ENCODE measurements at places on chromosomes 11 and 22.

DNA sequence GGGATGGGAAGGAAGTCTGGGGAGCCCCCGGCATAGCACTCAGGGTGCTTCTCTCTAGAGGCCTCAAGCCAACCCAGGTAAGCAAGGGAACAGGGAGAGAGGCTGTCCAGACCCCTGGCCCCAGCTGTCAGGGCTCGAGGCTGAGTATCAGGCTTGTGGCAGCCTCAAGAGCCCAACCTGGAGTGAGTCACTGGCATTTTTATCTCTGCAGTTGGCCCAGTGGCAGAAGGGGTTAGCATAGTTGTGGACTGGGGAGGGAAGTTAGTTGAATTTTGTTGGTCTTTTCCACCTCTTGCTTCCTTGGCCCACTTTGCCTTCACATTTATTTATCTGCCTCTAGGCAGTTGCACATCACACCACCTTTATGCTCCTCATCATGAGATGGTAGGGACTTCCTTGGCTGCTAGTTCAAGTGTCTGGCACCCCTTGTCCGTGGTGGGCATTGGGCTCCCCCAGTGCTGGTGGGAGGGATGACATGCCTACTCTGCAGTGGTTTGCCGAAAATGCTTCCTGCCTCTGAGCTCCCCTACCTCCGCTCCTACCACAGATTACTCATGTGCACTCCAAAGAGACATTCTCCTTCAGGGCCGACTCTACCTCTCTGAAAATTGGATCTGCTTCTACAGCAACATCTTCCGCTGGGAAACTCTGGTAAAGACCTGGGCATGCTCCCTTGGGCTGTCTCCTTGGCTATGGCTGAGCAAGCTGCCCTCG lies 60.1 kb downstream of the SCN3B start:
- DNase-seq, result no peak

DNA sequence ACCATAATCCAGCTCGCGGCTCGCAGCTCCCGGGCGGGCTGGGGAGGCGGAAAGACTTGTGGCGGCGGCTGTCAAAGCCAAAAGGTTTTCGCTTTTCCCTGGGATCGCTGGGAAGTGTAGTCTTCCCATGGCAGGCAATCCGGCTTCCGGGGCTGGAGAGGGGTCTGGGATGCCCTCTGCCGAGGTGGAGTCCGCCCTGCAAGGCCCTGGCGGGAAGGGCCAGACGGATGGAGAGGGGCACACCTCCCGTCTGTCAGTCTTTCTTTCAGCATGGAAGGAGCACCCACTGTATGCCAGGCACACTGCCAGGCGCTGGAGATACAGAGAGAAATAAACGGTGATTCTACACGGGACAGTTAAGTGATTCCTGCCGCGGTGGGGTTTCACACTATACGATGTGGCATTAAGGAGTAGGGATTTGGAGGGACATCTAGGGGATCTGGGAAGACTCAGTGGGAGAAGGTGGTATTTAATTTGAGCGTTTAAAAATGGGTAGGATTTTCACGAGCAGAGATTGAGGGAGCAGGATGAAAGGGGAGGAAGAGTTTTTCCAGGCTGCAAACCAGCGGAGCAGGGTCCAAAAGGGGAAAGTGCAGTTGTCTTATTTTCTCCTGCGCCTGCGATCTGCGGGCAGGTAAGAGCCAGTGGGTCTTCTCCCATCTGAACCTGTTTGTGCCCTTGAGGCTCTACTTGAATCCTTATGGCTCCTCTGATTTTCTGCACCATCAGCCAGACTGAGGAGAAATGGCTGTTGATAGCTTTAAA lies at the start of gene BACE1:
Gene BACE1, minus strand, starts transcription at position 60 of the 765 bp plus-strand sequence. CDS start 461 bp downstream, outside the sequence.
- DNase-seq, result peak; percentile 86

GRCh38 chr11:122399375-122399774 lies 256.1 kb upstream of the UBASH3B start:
- DNase-seq, result no peak

DNA sequence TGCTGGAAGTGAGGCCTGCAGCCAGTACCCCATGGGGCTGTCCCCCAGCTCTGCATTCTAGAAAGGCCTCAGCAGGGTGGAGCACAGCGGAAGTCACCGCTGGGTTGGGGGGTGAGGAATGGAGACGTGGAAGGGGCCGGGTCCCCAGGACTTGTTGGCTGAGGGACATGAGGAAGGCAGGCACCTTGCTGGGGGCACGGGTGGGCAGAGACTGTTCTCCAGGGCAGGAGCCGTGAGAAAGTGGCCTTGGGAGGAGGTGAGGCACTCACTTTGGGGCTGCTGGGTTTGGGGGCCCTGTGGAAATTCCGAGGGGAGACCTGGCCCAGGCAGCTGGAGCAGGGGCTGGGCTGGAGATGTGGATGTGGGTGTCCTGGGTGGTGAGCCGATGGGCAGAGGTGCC lies 5.0 kb downstream of the TNNI2 start:
- no peak for DNase-seq

GRCh38 chr11:127226949-127227348 lies 226.4 kb upstream of the KIRREL3 start:
- DNase-seq, result no peak

- no peak for DNase-seq
Measured at GRCh38 chr11:1953489-1954266, 6.5 kb downstream of the MRPL23 start.

DNA sequence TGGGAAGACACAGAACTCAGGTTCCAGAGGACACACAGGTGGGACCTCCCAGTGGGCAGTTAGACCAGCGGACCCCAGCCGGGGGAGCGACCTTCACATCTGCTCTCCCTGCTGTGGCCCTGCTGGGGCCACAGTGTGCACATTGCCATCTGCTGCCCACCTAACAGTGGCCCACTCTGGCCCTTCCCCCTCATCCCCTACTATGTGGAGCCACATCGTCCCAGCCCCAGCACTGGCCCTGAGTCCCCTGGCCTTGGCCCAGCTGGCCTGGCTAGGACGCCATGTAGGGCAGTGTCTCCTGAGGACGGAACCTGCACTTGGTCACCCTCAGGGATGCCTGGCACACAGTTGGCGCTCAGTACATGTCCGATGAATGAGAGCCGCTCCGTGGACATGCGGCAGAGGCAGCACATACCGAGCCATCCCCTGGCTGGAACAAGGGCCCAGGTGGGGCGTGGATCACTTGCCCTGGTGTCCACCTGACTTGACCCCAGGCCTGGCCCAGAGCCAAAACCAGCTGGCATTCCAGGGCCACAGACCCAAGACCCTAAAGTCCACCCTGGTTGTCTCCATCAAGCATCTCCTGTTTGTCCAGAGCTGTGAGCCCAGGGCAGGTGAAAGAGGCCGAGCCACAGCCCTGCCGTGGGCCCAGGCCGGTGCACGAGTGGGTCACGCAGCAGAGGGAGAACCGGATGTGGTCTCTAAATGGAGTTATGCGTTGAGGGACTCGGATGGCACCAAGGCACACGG lies 93.1 kb upstream of the FGF3 start:
- DNase-seq, result no peak

GRCh38 chr22:33391298-33391697 lies 333.1 kb upstream of the SYN3 start:
- DNase-seq, result no peak

DNA sequence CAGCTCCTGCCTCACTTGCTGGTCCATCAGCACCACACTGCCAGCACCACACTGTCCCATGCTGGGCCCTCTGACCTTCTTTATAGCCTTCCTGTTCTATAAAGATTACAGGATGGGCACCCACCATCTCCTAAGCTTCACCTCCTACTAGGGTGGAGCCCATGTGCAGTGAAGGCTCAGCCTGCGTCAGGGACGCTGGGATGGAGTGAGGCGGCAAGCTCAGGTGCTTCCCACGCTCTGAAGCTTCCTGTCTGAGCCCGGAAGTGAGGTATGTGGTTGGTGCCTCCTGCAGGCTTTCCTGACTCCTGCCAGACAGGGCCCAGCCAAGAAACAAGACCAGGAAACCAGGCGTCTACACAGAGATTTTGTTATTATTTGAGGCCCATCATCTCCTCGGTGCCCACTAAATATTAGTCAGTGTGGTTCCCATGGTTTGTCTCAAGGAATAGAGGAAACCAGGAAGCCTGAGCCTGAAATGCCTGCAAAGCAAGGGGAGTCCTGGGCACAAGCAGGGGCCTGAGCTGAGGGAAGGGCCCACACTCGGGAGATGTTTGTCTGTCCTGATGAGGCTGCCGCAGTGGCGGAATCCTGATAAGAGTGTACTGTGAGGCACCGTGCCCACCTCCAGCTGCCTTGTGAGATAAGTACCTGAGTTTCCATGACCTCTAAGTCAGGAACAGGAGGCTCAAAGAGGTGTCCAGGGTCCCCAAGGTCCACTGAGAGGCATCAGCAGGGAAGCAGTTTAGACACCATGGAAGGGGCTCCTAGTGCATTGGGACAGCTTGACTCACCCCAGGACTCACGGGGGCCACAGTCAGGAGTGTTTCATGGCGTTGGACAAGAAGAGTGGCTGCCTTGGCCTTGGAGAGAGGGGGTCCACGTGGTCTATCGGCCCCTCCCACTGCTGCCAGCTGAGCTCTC lies 22.0 kb downstream of the RSPH14 start:
- no peak for DNase-seq

GRCh38 chr11:16434036-16434435 lies 77.7 kb upstream of the SOX6 start:
- no peak for DNase-seq

DNA sequence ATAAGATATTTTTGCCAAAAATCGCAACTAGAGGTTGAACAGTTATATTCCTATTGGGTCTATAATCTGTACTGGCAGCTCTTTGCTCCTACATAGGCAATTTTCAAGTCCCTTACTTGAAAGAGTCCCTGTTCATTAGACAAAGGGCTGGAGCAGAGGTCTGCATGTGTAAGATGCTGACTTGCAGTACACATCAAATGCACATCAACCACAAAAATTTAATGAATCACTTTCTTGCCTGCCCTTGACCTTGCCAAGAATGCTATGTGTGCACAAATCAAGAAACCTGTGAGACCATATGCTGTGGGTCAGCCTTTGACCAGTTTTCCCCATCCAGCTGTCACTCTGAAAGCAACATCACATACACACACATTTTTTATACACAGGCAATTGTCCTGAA lies 661.5 kb downstream of the LRRC4C start:
- no peak for DNase-seq

GRCh38 chr11:130729678-130730300 lies 186.5 kb downstream of the SNX19 start:
- no peak for DNase-seq

DNA sequence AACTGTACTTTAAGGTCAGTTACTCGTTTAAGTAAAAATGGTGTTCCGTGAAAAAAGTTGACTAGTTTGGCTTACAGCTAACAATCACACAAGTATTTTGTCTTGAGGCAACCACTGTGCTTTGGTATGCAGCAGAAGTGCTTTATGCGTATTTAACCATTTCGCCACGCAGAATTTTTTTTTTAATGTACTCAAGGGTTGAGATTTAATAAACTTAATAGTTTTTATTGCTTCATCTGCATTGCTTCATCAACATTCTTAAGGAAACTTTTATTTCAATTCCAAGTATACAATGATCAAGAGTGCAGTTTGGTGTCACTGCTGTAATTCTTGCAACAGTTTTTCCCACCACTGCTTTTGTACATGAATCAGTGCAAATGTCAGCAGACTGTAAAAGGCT lies 66.4 kb downstream of the ZNRF3 start:
- DNase-seq, result no peak

DNA sequence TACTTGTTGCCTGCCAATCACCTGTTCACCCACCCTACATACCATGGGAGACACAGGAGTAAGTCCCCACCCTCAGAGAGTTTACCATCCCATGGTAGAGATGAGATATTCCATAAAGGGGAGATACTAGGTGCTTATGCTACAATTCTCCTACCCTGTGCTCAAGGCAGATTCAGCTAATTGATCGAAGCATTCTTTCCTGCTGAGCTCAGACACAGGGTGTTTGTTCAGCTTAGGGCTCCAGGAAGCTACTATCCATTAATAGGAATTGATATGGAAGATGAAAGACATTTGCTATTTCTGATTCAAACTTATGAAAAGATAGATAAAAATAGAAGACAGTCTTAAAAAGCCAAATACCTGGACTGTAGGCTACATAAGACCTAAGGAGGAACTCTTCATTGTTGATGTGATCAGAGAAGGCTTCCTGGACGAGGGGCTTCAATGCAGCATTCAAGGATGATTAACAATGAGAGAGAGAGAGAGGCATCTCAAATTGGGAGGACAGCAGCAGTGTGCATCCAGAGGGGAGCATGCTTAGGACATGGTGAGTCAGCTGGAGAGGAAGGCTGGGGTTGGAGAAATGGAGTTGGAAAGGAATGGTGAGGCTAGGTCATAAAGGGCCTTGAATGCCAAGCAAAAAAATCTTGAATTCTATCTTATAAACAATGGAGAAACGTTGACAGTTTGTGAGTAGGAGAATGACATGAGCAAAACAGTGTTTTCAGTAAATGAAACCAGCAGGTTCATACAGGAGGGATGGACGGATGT lies 15.0 kb downstream of the SYT13 start:
- DNase-seq, result no peak

GRCh38 chr11:47253660-47254059 lies 4.1 kb upstream of the NR1H3 start:
- no peak for DNase-seq

- no peak for DNase-seq
Measured at GRCh38 chr11:75268626-75269366, 28.2 kb downstream of the TPBGL start.

GRCh38 chr22:28241656-28242290 lies 322.7 kb upstream of the PITPNB start:
- DNase-seq, result no peak

DNA sequence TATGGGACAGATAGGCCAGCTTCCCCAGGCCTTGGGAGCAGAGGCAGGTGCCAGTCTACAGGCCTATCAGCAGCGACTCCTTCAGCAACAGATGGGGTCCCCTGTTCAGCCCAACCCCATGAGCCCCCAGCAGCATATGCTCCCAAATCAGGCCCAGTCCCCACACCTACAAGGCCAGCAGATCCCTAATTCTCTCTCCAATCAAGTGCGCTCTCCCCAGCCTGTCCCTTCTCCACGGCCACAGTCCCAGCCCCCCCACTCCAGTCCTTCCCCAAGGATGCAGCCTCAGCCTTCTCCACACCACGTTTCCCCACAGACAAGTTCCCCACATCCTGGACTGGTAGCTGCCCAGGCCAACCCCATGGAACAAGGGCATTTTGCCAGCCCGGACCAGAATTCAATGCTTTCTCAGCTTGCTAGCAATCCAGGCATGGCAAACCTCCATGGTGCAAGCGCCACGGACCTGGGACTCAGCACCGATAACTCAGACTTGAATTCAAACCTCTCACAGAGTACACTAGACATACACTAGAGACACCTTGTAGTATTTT lies 26.6 kb upstream of the L3MBTL2 start:
- no peak for DNase-seq

GRCh38 chr22:20091690-20092476 lies 11.8 kb downstream of the DGCR8 start:
- DNase-seq, result no peak

GRCh38 chr11:9274499-9275258 lies 9.5 kb upstream of the DENND5A start:
- no peak for DNase-seq

GRCh38 chr22:19917389-19918138 lies 24.0 kb upstream of the COMT start:
- no peak for DNase-seq

GRCh38 chr11:72646472-72646871 lies 27.8 kb downstream of the PDE2A start:
- DNase-seq, result no peak

- DNase-seq, result no peak
Measured at GRCh38 chr11:57162179-57162898, 19.4 kb upstream of the LRRC55 start.

GRCh38 chr11:112558691-112559090 lies 298.0 kb upstream of the PLET1 start:
- no peak for DNase-seq

- no peak for DNase-seq
Measured at GRCh38 chr11:117197516-117198456, 1.4 kb upstream of the TAGLN start.

GRCh38 chr22:43857367-43857766 lies 4.9 kb downstream of the SULT4A1 start:
- no peak for DNase-seq

All from left kidney (tissue), 8 donors.